ENCODE measurements at places on chromosomes 7 and 10.

GRCh38 chr10:21515361-21516241 is 9.9 kb downstream of the SKIDA1 start:
- no peak for DNase-seq

DNA sequence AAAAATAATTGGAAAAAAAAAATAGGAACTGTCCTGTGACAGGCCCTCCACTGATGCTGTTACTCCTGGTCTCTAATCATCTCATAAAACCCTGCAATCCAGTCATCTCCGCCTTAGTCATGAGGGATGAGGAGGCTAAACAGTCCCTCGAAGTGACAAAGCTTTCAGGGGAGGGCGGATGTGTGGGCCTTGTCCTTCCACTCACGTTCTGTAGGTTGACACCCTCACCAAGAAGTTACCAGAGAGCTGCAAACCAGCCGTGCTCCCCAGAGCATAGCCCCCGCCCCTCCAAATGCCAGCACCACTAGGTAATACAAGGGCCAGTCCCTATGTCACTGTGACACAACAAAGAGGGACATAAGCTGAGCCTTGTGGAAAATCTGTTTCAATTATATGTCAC is 11.9 kb downstream of the COBL start:
- no peak for DNase-seq

GRCh38 chr7:130371046-130371445 is 9.2 kb upstream of the CPA1 start:
- DNase-seq: peak; percentile 61

GRCh38 chr7:37817996-37818720 is 30.2 kb upstream of the NME8 start:
- DNase-seq: no peak

GRCh38 chr10:98364432-98365102 is 50.4 kb downstream of the PYROXD2 start:
- DNase-seq: no peak

GRCh38 chr7:155551785-155552611 is 5.6 kb upstream of the CNPY1 start:
- no peak for DNase-seq

DNA sequence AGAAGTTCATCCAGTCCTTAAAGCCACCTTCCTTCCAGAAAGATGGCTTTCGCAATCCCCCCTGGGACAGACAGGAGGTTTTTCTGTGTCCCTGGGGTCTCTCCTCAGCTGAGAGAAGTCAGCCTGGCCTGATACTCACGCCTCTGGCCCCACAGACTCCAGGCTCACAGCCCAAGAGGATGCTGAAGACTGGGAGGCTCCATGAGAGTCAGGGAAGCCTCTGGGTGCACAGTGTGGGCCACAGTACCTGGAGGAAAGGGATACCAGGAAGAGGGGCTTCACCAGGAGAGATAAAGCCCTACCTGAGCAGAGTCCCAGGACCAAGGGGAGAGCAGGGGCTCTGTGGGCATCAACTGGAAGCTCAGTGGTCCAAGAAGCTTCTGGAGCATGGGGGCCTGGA is 324.4 kb downstream of the GRID1 start:
- DNase-seq: no peak

Measured in fibroblast of gingiva (primary cell).